ENCODE measurements at places on chromosomes 7 and 10. TPM values are rescaled to one million over a fixed set of nuclear protein-coding genes. Genes with fewer than 3 reads are reported as not detected.

KCNMA1 gene
- 3.7 TPM for total RNA-seq

SPDYE2B gene
- total RNA-seq, result not detected

- no peak for DNase-seq
Observed at GRCh38 chr7:121369462-121369861, 26.6 kb downstream of the FAM3C start.

DNA sequence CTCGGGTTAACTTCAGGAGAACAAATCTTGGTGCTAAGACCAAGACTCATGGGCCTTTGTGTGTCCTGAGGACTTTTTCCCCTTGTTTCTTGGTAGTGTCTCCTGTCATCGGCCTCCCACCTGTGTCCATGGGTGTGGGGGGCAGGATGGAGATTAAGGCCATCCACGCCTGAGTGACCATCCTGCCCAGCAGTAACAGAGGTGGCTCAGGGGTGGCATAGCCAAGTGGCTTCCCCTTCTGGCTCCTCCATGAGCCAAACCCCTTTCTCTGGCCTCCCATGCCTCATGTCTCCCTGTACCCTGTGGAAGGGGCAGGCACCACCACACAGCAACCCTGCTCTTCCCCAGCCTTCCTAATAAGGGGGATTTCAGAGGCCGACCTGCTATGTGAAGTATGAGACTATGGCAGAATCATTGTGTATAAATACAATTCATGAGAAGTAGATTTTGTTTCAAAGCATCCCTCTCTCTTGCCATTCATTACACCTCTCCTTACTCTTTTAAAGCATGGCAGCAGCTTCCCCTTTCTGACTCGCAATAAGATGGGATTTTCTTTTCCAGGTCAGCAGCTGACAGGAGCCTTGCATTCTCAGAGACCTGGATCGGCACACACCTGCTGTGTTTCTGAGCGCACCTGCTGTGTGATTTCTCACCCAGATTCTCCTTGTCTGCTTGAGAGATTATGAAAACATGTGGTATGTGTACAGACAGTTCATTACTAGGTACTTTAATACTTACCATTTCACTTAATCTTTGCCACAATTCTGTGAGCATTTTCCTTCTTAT, 102.5 kb downstream of the XPNPEP1 start:
- DNase-seq, result no peak

GRCh38 chr7:128814499-128814898, 15.7 kb upstream of the FLNC start:
- DNase-seq, result no peak

- no peak for DNase-seq
Observed at GRCh38 chr10:95335933-95336699, 45.3 kb upstream of the PDLIM1 start.

MYL7 gene
- not detected for total RNA-seq

GRCh38 chr10:27658788-27659187, 86.8 kb downstream of the MKX start:
- no peak for DNase-seq

DNA sequence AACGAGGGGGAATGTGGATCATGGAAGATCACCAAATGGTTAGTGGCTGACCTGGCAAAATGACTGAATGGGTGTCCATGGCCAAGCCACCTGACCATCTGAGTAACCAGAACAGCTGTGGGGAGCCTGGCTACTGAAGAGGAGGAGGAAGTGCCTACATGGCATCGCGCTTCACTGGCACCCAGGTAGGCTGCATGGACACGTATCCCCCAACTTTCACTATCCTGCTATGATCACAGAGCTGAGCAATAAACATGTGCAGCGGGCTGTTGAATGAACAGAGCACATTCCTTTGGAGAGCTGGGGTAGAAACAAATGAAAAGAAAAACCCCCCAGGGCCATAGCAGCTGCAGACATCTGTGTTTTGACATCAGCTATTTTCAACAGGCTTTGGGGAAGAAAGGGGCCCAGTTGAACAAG, 6.5 kb downstream of the AKR1B1 start:
- DNase-seq, result no peak

- DNase-seq, result no peak
Observed at GRCh38 chr7:99106821-99107241, 37.1 kb downstream of the SMURF1 start.

DNA sequence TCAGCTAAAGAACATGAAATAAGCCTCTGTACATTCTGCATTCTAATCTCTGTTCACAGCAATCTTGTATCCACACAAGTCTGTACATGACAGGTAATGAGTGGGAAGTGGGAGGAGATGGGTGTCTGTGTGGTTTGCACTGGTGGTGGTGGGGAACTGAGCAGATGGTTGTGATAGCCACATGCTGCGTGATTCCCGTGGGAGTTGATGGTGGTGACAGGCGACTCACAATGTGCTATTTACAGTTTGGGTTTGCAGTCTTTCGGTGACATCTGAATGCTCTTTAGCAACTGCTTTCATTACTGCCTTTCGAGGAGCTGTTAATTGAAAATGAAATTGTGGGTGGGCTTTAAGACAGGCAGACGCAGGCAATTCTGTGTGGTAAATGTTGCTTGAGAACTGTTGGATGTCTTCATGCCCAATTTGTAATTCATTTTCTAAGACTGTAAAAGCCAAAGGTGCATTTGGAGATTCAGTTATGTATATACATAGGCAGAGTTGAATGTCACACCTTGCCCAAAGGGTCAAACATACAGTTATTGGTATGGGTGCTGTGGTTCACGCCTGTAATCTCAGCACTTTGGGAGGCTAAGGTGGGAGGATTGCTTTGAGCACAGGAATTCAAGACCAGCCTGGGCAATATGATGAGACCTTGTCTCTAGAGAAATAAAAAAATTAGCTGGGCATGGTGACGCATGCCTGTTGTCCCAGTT, 308.2 kb downstream of the AUTS2 start:
- no peak for DNase-seq

DNA sequence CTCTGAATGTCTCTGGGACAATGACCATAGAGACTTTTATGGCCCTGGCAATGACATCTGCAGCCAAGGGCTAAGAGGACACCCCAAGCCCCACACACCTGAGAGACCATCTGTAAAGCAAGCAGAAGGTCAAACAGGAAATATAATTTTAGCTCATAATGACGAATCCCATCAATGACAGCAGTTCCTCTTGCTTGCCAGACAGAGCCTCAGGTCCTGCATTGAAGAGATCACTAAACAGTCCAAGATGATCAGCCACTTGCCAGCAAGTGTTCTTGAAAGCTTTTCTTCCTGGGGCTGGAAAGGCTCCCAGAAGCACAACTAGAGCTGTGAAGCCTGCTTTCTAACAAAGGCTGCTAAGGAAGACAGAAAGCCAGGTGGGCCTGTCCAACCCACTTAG, 993.7 kb upstream of the AUTS2 start:
- DNase-seq, result no peak

DNA sequence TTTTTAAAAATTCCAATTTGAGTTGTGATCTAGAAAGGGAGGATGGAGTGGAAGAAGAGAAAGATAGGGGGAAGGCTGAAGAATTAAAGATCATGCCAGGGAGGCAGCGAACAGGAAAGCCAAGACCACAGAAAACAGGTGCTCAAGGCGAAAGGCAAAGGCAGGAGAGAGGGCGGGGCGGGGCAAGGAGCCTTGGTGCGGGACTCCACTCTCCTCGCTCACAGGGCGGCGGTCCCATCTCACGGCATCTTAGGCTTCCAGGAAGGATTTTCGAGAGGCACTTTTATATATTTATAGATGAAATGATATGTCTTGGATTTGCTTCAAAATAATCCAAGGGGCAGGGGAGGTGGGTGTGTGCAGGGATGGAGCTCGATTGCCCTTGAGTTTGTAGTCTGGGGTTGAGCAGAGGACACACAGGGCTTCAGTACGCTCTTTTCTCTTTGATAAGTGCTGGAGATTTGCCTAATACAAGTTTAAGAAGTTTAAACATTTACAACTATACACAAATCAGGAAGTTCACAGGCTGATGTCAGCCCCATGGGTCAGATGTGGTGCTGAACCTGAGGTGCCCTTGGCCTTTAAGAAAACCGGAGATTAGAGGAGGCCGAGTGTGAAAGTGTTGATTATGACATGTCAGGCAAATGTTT, 161.1 kb downstream of the PRKAG2 start:
- no peak for DNase-seq

- no peak for DNase-seq
Observed at GRCh38 chr10:43943818-43944360, 295.2 kb upstream of the ZNF32 start.

DNA sequence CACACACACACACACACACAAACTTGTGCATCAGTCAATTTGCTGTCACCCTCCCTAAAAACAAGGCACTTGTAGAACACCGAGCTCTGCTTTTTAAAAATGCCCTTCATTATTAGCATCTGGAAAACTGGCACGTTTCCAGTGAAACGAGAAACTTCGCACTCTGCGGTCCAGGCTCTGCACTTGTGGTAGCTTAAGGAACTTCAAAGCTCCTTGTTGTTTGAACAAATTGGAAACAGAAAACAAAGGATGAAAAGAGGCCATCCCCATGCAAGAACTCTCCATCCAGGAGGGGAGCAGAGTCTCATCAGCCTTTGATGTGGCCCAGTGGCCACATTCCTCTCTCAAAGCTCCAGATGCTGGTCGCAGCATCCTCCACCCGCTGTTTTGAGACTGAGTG, 105.1 kb downstream of the C10orf90 start:
- peak; percentile 19 for DNase-seq

DNA sequence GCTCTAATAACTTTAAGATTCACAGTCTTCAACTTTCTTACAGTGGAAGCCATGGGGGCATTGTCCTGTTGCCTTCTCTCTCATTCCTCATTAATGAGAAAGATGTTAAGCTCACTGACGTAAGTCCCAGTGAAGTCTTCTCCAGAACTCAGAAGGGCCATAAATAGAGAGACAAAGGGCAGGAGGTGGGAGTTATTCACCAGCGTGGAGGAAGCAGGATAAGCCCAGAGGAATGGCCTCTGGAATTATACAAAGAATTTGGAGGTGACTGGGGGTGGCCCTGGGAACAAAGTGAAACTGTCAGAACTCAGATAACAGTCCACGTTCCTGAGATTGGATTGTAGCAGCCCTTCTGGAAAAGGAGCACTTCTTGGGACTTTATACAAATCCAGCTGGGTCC, 52.4 kb downstream of the SORBS1 start:
- peak; percentile 55 for DNase-seq

DNA sequence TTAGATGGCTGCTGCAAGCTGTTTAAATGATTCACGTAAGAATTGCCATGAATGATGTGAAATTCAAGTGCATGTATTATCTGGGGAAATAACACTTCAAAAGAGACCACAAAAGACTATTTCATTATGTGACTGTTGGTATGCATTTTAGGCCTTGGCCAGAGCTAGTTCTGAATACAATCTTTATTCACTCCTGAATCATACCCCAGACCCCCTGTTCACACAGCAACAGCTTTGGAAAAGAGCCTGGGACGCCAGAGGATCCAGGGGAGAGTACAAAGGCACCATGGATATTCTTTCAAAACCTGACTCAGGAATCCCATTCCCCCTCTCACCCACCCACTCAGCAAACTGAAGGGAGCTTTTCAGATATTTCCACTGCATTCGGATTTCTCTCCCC, 377.1 kb upstream of the DPP6 start:
- DNase-seq, result no peak

GRCh38 chr10:15440204-15440711, 69.2 kb upstream of the FAM171A1 start:
- no peak for DNase-seq

VWA2 gene
- 0.09 TPM for total RNA-seq

ZNF277 gene
- total RNA-seq, result 31.9 TPM

- DNase-seq, result no peak
Observed at GRCh38 chr10:86888585-86889381, 68.6 kb downstream of the MMRN2 start.

- peak; percentile 68 for DNase-seq
Observed at GRCh38 chr7:38330861-38331621, 57.6 kb upstream of the TARP start.

DNA sequence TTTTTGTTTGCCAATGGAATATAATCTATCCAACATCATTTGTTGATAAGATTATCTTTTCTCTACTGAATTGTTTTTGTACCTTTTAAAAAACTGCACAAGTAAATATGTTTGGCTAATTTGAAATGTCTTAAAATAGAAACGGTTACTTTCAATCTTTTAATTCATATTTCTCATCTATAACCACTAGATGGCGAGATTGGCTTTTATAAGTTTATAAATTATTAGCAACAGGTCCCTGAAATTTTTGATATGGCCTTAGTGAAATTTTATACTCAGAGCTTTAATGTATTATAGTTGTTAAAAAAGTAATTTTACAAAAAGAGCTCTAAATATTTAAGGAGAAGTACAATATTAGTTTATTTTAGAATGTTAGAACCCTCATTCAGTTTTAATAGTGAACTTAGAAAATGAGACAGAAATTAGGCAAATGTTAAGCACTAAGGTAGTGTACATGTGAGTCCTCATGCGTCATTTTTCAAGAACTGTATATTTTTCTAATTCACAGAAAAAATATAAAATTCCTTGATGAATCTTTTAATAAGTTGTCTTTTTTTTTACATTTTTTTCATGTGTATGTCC, 592.5 kb downstream of the ARL4A start:
- peak; percentile 40 for DNase-seq

DNA sequence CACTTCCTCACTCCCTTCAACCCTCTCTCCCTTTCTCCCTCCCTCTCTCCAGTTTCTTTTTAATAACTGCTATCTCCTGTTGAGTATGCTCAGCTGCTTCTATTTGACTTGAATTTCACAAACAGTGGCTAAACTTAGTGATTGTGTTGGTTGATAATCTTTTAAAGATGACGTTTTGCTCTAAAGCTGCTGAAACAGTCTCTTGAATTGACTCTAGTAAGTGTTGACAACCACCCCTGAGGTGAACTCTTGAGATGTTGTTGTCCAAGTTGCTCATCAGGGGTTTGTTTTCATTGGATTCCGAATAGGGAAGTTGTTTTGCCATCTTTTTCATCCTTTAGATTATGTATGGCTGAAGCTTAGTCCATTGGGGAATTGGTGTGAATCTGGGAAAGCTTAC, 176.2 kb downstream of the TWIST1 start:
- DNase-seq, result no peak

GRCh38 chr10:24096281-24096680, 112.7 kb upstream of the KIAA1217 start:
- no peak for DNase-seq

DNA sequence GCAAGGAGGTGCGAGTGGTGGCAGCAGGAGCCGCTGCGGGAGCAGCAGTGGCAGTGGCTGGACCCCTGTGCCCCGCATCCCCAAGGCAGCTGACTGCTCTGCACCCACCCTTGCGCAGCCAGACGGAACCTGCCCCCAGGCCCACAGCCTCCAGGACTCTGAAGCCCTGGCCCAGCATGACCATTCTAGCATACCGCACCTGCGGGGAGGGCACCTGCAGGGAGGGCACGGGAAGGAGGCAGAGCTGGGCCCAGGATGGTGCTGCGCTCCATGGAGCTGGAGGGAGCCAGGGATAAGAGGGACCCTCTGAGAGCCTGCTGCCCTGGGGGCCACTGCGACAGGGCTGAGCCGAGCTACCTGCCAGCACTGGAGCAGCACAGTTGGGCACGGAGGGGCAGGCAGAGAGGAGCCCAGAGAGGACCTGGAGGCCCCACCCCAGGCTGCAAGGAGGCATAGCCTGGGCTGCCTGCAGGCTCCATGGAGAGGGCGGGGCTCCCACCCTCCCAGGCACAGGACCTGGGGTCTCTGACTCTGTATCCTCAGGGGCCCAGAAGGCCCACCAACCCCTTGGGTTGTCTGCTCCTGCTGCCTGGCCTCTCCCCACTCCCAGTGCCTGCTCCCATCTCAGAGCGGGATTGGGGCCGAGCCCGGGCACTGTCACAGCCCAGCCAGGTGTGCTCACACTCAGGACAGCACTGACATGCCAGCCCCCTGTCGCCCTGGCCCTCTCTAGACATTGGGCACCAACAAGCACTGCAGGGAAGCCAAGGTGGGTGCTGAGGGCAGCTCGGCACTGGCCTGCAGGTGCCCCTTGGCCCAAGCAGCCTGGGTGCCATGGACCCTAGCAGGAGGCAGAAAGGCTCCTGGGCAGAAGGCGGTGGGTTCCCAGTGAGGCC, 87.6 kb downstream of the HTR7 start:
- no peak for DNase-seq

Data from neural progenitor cell (in vitro differentiated cells).